ENCODE measurements at places on chromosomes 5 and 9. TPM values are rescaled to one million over a fixed set of nuclear protein-coding genes. Genes with fewer than 3 reads are reported as not detected.
A peak's percentile ranks its signal among the peaks of the same experiment; 100 is the strongest.

DNA sequence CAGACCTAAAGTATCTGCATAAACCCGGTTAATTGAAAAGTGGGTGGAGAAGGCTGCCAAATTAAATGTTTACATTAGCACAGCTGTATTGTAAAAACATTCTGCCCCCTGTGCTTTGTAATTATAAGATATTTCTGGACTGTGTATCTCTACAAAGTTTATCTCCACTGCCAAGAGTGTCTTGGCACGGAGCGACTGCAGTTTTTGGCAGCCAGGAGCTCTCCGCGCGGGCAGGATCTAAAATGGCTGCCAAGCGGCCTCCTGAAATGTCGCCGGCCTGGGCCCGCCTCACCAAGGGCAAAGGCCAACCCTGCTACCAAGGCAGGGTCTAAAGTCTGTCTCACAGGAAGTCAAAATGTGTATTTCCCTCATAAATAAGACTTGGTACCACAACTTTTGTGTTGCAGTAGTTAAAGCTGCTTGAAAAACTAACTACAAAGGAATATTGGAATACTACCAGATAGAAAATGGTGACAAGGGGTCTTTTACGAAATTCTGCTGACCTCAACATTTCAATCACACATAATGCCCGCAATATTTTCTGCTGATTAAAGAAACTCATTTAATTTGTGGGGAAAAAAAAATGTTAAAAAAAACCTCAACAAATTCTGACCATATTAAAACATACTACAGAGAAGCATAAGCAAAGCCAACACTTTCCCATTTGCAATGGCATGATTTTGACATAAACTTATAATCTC lies 110.4 kb downstream of the NFIB start:
- H3K27me3 ChIP-seq: no peaks in the 10 kb centered on the region
- peak overlapping the region; percentile 65 for H3K27ac ChIP-seq
- no peak overlapping the region for H3K4me3 ChIP-seq
- DNase-seq: peak; percentile 81
- H3K36me3 ChIP-seq: no peaks in the 10 kb centered on the region

DNA sequence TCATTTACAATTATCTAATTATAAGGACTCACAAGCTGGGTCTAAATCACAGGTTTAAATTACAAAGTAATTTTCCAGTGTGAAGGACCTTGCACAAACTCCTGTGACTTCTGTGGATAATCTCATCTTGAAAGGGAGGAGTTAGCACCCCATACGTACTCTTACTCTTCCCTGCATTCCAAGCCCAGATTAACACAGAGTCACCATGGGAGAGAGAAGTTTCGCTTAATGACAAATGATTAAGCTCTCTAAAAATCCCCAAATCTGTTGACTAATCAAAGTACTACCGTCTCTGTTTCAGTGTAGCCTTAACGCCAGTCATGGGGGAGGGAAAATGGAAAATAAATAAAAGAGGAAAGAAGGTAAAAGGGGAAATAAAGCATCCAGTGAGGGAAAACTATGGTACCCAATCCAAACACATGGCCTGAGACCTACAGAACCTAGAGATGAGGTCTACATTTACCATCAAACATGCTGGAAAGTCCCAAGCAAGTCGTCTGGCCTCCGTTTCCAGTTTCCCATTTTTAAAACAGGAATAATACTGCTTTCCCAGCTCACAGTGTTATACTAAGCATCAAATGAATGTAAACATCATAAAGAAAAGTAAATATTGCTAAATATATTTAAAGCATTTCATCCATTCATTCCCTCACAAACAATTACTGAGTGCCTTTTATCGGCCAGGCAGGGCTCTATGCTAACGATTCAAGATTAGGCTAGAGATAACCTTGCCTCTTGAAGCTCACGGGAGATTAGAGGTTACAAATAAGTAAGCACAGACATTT lies 63.2 kb downstream of the PCA3 start:
- no peak for DNase-seq
- H3K27me3 ChIP-seq: no peaks in the 10 kb centered on the region
- no peaks in the 10 kb centered on the region for H3K36me3 ChIP-seq
- H3K4me3 ChIP-seq: no peak overlapping the region

DNA sequence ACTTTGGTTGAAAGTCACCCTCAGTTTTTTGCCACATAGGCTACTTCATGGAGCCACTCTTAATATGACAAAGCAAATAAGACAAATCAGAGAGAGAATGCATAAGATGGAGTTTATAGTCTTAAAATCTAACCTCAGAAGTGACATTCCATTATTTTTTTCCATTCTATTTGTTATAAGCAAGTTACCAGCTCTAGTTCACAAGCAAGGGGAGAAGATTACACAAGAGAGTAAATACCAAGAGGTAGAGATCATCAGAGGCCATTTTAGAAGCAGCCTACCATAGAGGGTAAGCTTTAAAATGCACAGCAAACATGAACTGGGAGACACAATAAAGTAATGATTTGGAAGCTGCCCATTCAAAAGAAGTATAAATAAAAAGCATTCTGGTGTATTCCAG lies 651.3 kb upstream of the MEF2C start:
- DNase-seq: no peak
- no peaks in the 10 kb centered on the region for H3K27me3 ChIP-seq
- H3K36me3 ChIP-seq: no peaks in the 10 kb centered on the region
- H3K4me3 ChIP-seq: no peak overlapping the region
- H3K27ac ChIP-seq: no peak overlapping the region
- H3K4me1 ChIP-seq: no peaks in the 10 kb centered on the region

DNA sequence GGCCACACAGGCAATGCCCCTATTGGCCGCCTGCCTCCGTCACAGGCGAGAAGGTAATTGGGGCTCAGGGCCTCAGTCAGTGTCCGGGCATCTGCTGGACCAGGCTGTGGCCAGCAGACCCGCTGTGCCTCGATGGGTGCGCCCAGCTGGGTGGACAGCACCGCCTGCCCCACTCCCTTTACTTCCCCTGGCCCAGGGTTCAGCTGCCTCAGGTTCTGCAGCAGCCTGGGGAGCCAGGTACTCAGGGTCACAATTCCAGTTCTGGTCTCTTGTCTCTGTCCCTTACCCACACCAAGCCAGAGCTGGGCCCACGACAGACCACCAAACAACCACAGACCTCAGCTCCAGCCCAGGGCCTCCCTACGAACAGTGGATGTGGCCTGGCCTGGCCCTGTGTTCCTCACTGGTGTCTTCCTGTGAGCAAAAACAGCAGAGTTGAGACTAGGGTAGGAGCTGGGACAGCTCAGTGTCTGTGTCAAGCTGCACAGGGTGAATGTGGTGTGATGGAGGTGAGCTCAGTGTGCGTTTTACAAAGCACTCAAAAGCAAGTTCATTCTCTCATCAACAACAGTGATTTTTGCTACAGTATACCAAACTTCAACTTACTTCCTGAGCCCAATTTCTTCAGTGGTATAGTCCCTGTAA lies 33.4 kb upstream of the SUSD3 start:
- no peak overlapping the region for H3K27ac ChIP-seq
- DNase-seq: no peak
- no peaks in the 10 kb centered on the region for H3K36me3 ChIP-seq
- no peak overlapping the region for H3K4me3 ChIP-seq

The MUSK gene
- total RNA-seq: 0.94 TPM
